ENCODE measurements at places on chromosomes 13 and 19.
A peak's percentile ranks its signal among the peaks of the same experiment; 100 is the strongest.

DNA sequence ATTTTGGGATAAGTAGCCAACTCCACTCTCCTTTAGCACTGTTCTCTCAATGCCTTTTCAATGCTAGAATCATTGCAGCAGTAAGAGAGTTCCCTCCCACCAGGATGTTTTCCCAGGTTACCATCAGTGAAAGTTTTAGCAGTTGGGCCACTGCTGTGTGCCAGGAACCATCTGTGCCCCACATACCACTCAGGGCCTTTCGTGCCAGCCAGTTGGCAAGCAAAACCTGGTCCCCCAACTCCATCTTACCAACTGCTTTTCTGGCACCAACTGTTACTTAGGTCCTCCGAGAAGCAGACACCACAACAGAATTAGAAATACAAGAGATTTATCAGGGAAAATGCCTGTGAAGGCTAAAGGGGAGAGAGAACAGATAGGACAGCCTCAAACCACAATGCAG, 533.4 kb upstream of the NBEA start:
- no peak for DNase-seq

DNA sequence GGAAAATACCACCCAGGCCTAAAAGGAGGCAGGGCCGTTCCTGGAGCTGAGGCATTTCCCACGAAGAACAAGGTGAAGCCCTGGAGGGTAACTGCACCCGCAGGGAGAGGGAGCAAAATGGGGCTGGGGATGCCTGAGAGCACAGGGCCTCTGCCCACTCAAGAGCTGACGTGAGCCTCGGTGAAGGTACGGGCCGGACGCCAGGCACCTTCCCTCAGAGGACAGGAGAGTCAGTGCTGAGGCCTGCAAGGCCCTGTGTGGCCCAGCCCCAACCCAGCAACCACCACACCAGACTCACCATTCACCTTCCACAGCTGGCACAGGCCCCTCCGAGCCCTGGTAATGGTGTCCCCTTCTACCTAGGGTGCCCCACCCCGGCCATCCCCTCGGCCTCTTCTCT, 36.3 kb downstream of the DNMT1 start:
- DNase-seq, result no peak

DNA sequence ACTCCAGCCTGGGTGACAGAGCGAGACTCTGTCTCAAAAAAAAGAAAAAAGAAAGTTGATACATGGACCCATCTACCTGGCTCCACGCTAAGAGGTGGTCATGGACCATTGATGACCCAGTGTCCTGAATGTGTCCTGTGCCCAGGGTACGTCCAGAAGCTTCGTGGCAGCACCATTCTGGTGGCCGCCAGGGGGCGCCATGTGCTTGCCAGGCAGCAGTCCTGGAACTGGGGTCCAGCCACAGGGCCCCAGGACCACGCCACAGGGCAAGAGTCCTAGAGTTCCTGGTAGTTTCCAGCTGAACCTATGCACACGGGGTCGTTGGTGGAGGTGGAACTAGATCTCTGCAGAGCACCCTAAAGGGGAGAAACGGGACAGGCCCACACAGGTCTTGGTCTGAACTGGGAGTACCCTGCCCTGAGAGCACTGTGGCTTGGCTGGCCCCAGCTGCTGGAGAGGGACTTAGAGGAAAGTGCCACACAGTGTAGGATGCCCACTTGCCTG, 19.9 kb upstream of the FBXO27 start:
- DNase-seq, result peak; percentile 55

- DNase-seq, result no peak
These were observed 94.7 kb downstream of the RGCC start for GRCh38 chr13:41552031-41552430.

GRCh38 chr19:45451131-45451849, 16.5 kb upstream of the FOSB start:
- no peak for DNase-seq

- DNase-seq, result no peak
These were observed 299.0 kb downstream of the KLF12 start for GRCh38 chr13:73835138-73835721.
